Thoracic aorta (tissue), 2 donors: ENCODE measurements at places on chromosomes 5 and 9. TPM values are rescaled to one million over a fixed set of nuclear protein-coding genes. Genes with fewer than 3 reads are reported as not detected.

Gene NR5A1
- total RNA-seq = not detected

Gene EGFLAM
- 23.4 TPM for total RNA-seq

Gene CDH12
- not detected for total RNA-seq

Gene NUDT12
- total RNA-seq = 8.7 TPM

Gene PCDHA1
- not detected for total RNA-seq

Gene PLAC8L1
- total RNA-seq = not detected

Gene PCDHB13
- total RNA-seq = 16.1 TPM

DNA sequence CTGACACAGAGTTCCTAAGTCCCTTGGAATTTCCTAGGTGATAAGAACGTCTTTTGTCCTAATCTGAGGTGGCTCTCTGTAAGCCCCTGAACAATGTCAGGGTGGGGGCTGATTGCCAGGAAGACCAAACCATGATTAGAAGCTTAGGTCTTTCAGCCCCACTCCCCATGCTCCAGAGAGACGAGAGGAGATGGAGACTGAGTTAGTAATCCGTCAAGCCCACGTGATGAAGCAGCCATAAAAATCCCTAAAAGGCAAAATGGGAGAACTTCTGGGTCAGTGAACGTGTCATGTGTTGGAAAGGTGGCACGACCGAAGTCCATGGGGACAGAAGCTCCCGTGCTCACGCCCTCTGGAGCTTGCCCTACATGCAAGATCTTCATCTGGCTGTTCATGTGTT lies 85.6 kb downstream of the RAD23B start:
- DNase-seq = no peak

- DNase-seq = no peak
Measured at GRCh38 chr5:123436201-123436600, 13.0 kb upstream of the CEP120 start.

DNA sequence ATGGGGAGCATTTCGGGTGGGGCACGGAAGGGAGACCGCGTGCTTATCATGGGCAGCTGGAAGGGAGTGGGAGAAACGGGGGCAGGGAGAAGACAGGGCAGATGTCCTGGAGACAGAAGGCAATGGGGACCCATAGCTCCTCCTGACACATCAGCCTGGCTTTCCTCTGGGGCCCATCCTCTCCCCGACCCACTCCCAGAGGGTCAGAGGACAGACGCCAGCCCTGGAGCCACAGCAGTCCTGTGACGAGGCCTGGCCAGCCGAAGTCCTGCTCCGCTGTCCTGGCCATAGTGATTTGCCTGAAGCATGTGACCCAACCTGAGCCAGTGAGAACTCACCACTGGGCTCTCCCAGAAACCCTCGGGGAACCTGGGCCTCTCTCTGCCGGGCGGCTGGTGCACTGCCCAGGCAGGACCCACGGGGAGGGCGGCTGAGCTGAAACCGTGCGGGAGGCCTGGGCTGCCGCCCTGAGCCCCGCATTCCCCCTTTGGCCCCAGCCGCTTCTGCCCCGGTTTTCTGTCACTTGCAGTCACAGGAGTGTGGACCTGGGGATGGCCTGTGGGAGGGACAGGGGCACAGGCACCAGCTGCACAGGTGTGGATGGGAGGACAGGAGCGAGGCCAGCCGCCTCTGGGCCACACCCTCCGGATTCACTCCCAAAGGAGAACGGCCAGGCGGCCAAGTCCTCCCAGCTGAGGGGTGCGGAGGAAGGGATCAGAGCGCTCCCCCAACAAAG lies 19.8 kb downstream of the ADAMTS2 start:
- no peak for DNase-seq

- no peak for DNase-seq
Measured at GRCh38 chr5:37830348-37830747, 9.5 kb downstream of the GDNF start.

DNA sequence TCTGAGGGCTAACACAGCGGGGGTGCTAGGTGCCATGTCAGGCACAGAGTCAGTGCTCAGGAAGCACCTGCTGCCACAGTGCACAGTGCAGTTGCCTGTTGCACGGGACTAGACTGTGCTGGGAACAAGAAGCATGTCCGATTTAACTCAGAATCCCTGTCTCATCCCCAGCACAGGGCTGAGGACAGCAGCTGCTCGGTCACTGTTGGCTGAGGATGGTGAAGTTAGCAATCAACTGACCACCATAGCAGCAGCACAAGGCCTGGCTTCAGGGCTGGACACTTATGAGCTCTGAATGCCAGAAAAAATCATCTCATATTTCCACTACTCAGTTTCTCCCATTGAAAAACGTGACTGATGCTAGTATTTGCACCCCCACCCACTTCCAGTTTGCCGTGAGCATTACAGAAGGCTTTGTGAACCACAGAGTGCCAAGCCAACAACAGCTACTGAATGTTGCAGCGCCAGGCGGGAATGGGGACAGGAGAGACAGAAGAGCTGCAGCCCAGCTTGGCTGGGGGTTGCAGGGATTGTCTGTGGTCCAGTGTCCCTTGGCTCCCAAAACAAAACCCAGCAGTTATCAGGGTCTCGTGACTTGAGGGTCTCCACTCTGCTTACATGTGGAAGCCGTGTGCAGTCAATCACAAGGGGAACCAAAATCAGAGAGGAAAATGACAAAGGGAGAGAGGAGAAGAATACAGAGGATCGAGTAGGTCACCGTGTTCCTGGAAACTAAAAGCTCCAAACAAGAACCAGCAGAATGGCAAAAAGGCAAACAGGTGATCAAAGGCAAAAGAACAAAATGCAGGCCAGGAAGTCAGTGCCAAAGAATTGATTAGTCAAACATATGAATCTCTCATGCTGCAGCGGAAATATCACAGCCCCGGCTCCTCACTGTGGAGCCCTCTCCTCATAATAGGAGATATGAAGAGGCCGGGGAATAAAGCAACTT lies 155.6 kb downstream of the CRB2 start:
- no peak for DNase-seq

DNA sequence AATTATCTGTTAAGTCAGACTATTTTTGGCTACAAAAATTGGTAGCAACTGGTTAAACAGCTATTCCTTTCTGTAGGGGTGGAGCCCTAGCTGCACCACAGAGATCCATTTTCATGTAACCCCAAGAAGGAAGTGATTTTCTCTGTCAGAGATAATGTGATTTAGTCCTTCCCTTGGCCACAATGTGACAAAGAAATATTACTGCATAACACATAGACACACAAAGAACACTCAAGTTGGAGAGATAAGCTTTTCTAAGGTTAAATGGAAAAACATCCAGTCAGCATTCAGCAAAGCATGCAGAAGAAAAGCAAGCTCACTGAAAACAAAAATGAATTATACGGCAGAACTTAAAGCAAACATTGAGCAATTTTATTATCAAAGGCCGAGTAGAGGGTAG lies 227.8 kb upstream of the CDH9 start:
- no peak for DNase-seq

- no peak for DNase-seq
Measured at GRCh38 chr9:33256236-33256635, 8.3 kb downstream of the BAG1 start.

DNA sequence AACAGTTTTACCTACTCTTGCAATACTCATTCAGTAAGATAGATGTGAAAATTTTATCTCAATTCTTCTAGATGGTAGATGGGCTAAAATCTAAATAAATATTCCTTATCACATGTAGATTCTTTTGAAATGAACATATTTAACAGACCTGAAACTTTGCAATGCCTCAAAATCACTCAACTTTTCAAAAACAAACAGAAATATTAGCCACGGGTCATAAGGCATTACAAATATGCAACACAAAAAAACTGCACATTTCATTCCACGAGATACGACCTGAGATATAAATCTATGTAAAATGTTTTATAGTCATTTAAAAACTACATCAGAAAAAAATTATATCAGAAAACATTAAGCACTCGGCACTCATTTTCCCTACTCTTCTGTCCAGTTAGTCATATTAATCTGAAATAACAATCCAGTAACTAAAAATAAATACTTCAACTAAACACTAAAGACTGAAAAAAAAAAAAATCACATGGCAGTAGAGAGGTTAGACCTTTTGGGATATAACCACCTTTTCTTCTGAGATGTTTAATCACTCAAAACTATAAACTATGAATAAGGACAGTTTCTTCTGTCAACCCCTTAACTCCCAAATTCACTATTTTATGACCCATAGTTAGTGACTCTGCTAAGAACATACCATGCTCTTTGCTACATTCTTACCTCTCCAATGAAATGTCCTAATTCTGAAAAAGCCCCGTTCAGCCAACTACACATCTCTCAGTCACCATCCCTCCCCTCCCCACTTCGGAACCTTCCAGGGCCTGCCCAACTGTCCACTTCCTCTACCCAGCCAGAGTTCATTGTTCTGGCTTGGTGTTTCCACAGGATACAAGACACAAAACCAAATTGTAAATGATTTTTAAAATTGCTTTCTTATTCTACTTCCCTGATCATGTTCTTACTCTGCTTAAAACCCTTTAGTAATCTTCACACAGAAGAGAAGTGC lies 6.4 kb downstream of the HOMER1 start:
- no peak for DNase-seq

DNA sequence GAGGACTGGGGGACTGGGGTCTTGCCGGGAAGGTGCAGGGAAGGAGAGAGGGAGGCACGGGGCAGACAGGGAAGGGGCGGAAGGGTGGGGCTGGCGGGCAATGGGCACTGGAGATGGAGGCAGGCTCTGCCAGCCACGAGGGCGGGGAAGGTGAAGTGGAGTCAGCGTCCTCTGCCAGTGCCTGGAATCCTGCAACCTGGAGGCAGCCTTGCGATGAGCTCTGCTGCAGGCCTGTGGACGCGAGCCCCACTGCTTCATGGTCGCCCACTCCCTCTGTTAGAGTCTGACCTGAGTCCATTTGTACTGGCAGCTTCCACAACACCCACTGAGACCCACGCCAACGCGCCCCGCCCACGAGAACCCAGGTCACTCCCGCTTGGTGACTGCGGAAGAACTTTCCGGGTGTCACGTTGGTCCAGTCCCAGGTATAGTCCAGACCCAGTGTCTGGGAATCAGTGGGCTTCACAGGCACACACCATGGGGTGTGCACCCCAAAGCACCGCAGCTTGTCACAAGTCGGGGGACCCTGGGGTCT lies 106.4 kb upstream of the PPP1R26 start:
- no peak for DNase-seq

DNA sequence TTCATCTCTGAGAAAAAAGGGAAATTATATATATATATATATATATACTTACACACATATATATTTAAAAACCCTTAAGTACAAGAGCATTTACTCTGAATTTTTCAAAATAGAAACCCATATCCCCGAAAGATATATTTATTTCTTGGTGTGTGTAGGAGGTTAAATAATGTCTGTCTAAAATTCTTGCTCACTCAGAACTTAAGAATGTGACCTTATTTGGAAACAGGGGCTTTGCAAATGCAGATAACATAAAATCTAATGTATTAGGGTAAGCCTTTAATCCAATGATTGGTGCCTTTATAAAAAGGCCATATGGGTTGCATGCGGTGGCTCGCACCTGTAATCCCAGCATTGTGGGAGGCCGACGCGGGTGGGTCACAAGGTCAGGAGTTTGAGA lies 517.3 kb upstream of the TLE4 start:
- no peak for DNase-seq

- DNase-seq = no peak
Measured at GRCh38 chr5:72996632-72997031, 40.8 kb downstream of the FCHO2 start.
